Fibroblast of skin of left quadriceps (primary cell): ENCODE measurements at places on chromosomes 6 and 20.

DNA sequence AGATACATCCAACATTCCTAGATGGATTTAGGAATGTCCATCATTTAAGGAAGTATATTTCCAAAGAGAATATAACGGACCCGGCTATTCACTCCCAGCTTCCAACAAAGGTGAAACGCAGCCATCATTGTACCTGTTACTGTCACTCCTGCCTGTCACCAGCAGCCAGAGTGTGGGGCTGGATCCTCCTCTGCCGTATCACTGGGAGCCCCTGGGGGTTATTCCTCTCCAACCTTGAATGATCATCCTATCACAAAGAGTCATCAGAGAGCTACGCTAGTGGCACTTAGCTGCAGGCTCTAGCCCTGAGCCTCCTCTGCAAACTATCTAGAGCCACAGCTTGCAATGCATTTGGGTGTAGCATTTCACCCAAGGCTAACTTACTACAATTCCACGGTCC is 73.6 kb upstream of the NHSL1 start:
- no peak for DNase-seq

- DNase-seq, result no peak
Observed at GRCh38 chr6:170127151-170127550, 163.7 kb downstream of the DLL1 start.

DNA sequence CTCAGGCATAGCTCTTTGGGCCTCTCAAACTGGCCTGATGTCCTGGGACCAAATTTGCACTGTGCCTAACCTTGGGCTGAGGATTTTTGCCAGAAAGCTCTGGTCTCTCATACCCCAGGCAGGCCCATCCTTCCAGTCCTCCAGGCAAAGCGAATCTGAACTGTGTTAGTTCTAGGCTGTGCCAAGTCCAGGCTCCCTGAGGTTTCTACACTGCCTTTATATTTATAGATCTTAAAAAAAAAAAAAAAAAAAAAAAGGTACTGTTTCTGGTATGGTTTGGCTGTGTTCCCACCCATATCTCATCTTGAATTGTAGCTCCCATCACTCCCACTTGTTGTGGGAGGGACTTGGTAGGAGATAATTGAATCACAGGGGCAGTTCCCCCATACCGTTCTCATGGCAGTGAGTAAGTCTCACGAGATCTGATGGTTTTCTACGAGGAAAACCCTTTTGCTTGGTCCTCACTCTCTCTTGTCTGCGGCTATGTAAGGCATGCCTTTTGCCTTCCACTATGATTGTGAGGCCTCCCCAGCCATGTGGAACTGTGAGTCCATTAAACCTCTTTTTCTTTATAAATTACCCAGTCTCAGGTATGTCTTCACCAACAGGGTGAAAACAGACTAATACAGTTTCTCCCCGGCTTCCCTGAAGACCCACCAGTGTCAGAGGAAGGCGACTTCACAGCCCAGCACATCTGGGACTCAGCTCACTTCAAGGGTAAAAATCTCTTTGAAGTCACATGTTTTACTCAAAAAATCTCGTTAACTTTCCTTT is 39.0 kb upstream of the TBXT start:
- no peak for DNase-seq

DNA sequence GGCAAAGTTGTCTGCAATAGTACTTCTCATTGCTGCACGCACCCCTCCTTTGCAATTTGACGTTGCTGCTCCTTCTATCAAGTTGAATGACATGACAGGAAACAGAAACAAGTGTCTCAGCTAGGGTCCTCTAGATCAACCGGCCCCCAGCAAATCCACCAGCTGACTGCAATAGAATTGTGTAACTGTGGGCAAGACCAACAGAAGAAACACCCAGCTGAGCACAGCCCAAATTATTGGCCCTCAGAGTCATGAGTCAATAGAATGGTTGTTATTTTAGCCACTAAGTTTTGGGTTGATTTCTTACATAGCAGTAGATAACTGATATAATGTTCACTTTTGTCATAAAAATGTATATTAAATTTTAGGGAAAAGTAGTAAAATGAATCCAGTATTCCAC is 202.7 kb downstream of the MAFB start:
- DNase-seq, result no peak

DNA sequence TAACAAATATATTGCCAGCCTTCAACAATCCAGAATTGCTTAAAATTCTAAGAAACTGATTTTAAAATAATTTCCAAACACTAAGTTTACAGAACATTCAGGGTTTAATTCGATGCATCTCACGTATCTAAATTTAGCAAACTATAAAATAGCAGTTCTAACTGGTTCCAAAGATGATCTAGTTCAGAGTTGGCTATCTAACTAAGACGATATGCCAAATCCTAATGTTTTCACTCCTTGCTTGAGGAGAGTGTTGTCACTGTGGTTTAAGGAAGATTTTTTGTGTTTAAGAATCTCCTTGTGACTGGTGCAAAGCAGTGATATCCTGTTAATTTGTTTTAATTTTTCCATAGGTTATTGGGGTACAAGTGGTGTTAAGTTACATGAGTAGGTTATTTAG is 311.5 kb upstream of the ID4 start:
- no peak for DNase-seq

DNA sequence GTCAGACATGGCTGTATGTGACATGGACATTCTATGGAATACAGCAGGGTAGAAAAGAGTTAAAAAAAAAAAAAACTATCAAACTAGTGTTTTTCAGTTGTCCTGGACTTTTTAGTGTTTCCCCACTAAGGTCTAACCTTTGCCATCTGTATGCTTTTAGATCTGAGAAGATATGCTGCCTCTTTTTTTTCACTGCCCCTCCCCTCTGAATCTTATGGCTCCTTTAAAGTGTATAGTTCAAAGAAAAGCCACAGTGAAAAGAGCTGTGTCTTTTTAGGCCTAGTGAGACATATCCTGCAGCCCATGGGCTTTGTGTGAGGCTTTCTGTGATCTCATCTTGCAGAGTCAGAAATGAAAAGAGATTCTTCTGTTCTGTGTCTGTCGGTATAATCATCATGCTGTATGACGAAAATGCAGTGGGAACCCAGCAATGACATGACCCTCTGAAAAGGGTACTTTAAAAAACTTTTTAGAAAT is 29.3 kb downstream of the ADGRG6 start:
- DNase-seq, result peak; percentile 17

- DNase-seq, result no peak
Observed at GRCh38 chr6:132187816-132188215, 213.5 kb downstream of the MOXD1 start.

GRCh38 chr20:36847009-36847709 is 28.8 kb upstream of the TLDC2 start:
- no peak for DNase-seq

DNA sequence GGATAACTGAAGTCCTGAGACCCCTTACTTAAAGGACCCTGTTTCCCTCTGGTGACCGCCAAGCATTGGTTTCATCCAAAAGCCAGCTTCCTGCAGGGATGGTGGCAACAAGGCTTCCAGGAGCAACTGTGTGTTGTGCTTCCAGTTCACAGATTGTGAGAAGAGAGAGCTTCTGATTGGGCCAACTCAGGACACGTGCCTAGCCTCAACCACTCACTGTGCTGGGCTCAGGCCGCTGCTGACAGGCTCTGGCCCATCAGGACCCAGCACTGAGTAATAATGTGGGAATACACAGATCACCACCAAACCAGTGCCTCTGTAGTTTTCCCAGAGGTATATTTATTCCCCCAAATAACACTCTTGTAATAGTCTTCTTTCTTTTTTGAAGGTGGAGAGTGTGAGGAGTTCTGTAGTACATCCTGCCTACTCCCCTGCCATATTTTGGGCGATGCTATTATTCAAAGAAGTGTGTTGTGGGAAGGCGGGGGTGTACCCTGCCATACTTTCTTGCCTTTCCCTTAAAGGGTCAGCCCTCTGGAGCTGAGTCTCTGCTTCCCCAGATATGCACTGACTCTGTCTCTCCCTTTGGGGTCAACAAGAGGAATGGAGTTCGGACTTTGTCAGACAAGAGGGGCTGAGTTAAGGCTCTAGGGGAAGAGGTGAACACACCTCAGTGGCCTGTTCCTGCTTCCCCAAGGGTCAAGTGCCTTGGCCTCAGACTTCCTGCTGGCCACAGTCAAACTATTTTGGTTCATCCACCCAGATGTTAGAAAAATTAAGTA is 23.2 kb downstream of the PPP1R16B start:
- DNase-seq, result no peak
